ENCODE measurements at places on chromosomes 16 and 17.

DNA sequence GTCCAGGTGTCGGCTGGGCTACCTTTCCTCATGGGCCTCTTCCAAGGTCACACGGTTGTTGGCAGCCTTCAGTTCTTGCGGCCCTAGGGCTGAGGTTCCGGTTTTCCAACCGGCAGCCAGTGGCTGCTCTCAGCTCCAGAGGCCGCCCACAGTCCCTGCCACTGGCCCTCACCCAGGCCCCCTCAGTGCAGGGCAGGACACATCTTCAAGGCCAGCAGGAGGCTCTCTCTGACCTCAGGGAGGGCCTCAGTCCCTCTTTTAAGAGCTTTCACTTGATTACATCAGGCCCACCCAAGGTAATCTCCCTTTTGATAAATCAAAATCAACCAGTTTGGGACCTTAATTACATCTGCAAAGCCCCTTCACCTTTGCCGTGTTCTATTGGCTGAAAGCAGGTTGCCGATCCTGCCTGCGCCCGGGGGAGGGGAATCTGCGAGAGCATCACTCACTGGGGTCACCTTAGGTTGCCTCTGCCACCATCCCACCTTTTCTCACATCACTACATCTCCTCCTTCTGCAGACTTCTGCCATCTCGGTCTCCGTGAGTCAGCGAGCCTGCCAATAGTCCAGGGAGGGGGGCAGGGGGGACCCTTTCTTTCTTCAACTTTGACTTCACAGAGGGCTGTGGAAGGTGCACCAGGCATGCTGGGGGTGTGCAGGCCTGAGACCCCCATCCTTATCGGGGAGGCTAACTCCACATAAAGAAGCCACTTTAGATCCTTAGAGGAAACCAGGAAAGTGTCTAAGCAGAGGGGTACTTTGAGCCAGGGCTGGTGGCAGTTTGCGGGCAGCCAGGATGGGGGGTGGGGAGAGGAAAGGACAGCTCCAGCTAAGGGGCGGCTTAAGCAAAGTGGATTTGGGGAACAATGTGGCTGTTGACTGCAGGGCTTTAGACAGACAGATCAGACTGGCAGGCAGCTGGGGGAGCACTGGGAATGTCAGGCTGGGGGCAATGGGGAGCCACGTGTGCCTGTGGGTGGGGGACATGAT lies 28.8 kb upstream of the NXPH3 start:
- peak; percentile 35 for DNase-seq

- DNase-seq: peak; percentile 43
These were observed 12.4 kb downstream of the CSF3 start for GRCh38 chr17:40027614-40028012.

- DNase-seq: peak; percentile 18
These were observed 219.6 kb upstream of the TNRC6C start for GRCh38 chr17:77738751-77739531.

DNA sequence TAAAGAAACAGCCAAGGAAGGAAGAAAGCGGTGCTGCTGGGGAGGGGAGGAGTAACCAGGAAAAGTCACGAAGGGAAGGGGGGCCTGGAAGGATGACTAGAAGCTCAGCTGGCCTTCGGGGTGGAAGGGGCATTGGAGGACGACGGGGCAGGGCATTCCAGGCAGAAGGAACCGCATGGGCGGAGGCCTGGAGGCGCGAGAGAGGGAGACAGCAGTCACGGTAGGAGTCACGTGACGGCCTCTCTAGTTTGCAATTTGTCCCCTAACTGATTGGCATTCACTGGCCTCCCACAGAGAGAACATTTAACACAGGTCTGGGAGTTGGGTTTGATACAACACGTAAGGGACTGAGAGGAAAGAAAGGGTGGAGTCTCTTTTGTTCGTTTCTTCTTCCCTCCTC lies 63.9 kb downstream of the RTN4RL1 start:
- no peak for DNase-seq

DNA sequence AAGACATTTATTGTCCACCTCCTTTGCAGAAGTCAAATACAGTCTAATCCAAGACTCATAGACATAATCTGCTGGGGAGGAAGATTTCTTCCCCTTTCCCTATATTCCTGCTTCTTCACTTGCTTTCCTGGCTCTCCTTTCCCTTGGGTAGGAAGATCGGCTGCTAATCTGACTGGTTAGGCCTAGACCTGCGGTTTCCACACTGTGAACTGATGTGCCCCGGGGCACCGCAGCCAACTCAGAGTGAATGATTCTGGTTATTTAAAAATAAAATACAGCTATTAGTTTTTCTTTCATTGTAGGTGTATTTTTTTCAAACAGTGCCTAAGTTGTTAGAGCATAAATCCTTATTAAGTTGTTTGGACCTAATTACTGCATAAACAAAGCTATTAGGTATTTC lies 78.9 kb downstream of the DNAH3 start:
- no peak for DNase-seq

GRCh38 chr17:74815550-74816370 lies 39.6 kb upstream of the NAT9 start:
- DNase-seq: no peak

- DNase-seq: no peak
These were observed 2.9 kb upstream of the COASY start for GRCh38 chr17:42559075-42559474.

GRCh38 chr17:57269598-57270255 lies 13.4 kb downstream of the MSI2 start:
- DNase-seq: peak; percentile 21

DNA sequence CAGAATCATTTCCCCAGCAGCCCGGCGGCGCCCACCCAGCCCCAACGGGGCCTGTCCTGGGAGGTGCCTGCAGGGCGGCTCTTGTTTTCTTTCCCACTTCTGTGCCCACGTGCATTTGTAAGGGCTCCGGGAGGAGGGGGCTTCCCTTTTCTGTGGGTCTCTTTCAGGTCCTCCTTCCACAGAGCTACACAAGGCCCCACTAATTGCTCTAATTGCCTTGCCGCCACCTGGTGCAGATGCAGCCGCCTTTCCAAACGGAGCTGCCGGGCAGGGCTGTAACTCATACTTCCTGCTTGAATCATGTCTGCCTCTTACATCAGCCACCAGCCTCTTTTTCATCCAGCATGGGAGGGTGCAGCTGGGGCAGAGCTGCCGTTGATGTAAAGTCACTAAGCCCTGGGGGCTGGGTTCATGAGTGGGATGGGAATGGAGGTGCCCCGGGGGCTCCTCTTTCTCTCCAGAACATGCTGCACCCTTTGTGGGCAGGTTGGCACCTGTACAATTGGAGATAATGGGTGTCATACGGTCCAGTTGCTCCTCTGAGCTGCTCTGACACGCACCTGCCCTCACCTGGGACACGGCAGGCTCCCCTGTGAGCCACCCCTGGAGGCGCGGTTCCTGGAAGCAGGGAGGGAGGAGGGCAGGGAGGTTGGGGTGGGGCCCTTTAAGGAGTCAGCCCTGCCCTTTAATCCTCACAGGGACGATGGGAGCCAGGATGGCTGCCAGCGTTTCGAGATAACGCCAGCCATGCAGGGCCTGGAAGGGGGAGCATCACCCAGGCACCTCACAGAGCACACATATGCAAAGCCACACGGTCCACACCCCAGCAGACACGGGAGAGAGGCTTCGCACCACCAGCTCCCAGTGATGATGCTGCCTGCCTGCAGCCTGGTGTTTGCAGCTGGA lies 41.1 kb upstream of the KLHDC4 start:
- DNase-seq: peak; percentile 69

DNA sequence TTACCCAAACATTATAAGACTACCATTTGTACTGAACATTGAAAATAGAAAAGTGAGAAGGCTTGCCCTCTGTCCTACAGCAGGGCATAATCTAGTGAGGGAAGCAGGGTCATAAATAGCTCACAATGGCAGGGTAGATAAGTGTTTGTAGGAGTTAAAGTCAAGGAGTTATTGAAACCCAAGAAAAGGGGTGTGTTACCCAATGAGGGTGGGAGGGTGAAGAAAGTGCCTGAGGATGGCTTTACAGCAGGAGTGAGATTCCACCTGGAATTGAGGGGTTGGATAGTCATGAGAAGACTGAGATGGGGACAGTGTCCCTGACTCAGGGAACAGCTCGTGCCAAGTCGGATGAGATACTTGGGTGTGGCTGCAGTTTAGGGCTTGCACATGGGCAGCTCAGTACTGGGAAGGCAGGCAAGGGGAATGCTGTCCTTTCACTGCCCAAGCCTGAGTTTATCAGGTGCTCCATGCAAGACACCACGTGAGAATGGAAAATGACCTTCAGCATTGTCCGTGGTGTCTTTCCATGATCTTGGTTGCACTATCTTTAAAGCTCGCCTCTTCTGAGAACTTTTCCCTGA lies 393.2 kb upstream of the MAF start:
- DNase-seq: no peak

DNA sequence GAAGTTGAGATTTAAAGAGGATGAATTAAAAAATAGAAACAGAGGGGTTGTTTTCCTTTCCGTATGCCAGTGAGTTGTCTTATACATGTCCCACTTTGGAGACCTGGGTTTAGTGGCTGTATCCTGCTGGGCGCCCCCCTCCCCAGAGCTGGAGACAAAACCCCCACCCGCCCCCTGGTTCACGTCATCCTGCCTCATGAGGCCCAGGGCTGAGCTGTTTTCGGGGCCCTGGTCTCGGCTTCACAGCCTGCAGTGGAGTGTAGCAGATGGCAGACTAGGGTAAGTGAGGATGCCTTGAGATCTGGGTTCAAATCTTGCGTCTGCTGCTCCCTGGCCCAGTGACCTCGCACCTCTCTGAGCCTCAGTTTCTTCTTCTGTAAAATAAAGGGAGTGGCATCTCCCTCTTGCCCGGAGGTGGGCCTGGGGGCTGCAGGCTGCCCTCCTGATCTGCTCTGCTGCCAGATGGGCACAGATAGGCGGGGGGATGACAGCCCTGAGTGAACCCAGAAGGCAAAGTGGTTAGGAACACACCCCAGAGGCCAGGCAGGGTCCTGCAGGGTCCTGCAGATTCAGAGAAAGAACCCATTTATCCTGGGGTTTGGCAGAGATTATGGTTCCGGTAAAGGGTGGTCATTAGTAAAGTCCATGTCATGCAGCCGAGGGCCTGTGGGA lies 45.1 kb downstream of the SOCS3 start:
- DNase-seq: no peak

Data from D341Med (cell line).